Esophagus squamous epithelium (tissue), 5 donors: ENCODE measurements at places on chromosomes 7 and 10.

- no peaks in the 10 kb centered on the region for H3K36me3 ChIP-seq
- H3K27me3 ChIP-seq: no peaks in the 10 kb centered on the region
- H3K27ac ChIP-seq: no peak overlapping the region
- no peak overlapping the region for H3K4me3 ChIP-seq
Measured at GRCh38 chr10:25756784-25757183, 177.2 kb upstream of the MYO3A start.

DNA sequence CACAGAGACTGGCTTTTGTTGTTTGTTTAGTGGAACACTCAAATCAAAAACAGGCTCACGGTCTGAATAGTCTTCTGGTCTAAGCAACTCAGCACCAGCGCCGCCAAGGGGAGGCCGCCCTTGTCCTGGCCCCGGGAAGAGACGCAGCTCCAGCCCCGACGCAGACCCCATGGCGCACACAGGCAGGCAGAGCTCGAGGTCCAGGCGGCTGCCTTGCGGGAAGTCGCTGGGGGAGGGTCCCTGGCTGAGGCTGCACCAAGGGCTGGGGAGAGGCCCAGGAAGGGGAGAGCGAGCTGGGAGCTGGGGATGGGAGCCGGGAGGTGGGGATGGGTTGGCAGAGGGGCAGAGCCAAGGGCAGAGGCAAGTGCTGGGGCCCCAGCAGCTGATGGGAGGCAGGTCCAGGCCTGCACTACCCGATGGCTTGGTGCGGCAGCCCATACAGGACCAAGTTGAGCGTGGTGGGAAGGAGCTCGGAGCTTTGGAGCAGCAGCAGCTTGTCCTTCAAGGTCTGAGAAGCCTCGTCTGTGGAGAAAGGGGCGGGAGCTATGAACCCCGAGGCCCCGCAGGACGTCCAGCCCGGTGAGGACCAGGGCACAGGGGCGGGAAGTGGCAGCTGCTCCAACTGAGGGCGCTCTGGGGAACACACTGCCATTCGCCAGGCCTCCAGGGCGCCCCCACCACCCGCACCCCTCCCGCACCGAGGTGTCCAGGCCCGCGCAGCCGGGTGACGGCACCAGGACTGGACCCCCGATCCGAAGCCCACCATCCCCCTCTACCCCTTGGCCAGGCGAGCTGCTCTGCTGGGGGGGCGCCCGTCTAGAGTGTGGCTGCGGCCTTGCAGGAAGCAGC, 22.7 kb upstream of the NKX6-2 start:
- no peaks in the 10 kb centered on the region for H3K4me1 ChIP-seq
- no peak for DNase-seq
- no peak overlapping the region for H3K27ac ChIP-seq

DNA sequence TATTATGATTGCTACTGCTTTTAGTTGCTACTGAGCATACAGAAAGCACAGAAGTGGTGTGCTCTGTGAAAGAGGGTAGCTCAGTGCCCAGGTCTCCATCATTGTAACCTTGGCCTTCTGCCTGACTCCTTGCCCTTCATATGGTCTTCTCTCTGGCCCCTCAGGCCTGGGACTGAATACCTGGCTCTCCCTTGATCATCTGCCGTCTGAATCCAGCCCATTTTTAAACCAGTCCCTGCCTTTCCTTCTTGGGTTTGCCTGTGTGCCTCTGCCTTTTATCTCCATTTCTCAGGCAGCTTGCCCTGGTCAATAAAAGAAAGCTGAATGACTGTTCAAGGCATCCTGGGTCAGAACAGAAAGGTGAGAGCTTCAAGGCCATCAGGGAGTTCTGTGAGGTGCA, 109.1 kb upstream of the ZNF438 start:
- H3K27me3 ChIP-seq: no peaks in the 10 kb centered on the region
- no peak for DNase-seq
- no peaks in the 10 kb centered on the region for H3K36me3 ChIP-seq
- H3K4me3 ChIP-seq: no peak overlapping the region
- no peak overlapping the region for H3K27ac ChIP-seq
- peaks cover 4% of the 10 kb centered on the region for H3K4me1 ChIP-seq

- no peak overlapping the region for H3K4me3 ChIP-seq
- no peaks in the 10 kb centered on the region for H3K27me3 ChIP-seq
- no peak overlapping the region for H3K27ac ChIP-seq
- H3K4me1 ChIP-seq: no peaks in the 10 kb centered on the region
- no peaks in the 10 kb centered on the region for H3K36me3 ChIP-seq
- no peak for DNase-seq
Measured at GRCh38 chr10:48444861-48445841, 138.7 kb downstream of the MAPK8 start.

DNA sequence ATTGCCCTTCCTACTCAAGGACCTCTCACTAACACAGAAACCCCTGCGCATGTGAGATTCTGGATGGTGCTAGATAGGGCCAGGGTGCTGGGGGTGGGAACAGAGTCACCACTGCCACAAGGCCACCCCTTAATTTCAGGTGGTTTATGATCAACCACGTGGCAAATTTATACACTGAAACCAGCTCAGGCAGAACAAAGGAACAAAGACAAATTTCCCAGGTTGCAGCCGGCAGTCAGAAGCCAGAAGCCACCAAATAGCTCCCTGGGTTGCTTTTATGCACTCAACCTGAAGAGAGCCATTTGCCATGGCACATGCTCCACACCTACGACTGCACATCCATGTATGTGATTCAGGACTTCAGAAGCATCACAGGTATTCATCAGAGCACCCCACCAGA, 2.5 kb downstream of the VOPP1 start:
- H3K36me3 ChIP-seq: no peaks in the 10 kb centered on the region
- peak overlapping the region; percentile 53 for H3K27ac ChIP-seq
- H3K4me3 ChIP-seq: no peak overlapping the region
- no peak for DNase-seq
- H3K4me1 ChIP-seq: peaks cover 15% of the 10 kb centered on the region

DNA sequence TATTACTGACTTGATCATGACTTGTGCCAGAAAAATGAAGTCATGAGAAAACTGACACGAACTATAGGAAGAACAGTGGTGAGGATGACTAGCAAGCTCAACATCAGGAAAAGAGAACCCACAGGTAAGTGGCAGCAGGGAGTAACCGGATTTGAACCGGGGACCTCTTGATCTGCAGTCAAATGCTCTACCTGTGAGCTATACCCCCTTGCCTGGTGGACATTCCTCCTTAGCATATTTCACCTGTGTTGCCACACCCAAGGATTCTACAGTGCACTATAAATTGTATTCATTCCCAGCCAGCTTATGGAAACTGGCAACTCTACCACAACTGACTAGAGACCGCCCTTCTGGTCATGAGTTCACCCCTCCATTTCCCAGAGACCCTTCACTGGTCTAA, 97.5 kb upstream of the ZNF746 start:
- no peak overlapping the region for H3K27ac ChIP-seq
- no peak for DNase-seq
- H3K36me3 ChIP-seq: no peaks in the 10 kb centered on the region
- no peaks in the 10 kb centered on the region for H3K4me1 ChIP-seq

DNA sequence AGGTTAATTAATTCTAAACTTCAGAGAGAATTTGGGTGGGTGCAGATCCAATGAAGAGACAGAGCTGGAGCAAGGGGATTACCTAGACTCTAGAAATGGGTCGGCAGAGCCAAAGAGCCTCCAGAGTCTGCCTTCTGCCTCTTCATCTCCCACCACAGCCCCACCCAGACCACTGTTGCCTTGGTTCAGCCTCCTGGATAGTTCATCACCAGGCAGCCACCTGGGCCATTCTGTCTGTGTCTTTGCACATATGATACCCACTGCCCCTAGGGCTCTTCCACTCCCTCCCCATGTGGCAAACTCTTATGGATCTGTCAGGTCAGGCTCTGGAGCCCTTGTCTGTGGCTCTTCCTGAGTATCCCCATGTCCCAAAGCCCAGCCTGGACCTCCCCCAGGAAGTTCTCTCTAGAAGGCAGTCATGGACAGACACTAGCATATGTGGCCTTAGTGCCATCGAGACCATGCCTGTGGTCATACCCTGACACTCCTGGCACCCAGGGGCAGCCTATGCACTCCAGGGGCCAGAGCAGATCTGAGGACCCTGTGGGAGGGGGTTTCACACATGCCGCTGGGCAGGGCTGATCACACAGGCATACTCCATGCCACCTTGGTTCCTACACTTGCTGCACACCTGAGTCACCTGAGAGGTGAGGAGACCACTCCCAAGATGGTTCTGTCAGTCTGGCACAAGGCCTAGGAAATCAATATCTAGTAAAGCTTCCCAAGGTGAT, 41.6 kb downstream of the FRMPD2 start:
- no peaks in the 10 kb centered on the region for H3K36me3 ChIP-seq
- H3K27ac ChIP-seq: no peak overlapping the region
- H3K4me1 ChIP-seq: no peaks in the 10 kb centered on the region
- no peaks in the 10 kb centered on the region for H3K27me3 ChIP-seq
- DNase-seq: no peak

DNA sequence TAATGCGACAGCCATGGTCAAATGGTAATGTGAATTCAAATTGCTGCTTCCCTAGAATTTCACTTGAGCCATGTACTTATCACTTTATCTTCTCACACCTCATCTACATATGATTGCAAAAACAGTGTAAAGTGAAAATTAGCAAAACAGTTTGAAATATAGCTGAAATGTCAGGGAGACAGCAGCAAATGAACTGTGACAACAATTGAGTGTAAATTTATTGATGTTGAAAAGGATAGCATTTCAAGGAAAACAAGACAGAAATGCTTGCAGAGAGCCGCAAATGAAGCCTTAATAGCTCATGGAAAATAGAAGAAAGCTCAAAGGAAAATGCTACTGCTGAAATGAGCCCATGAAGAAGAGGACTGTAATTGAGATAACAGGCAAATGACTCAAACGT, 516.2 kb upstream of the POT1 start:
- H3K4me3 ChIP-seq: no peak overlapping the region
- no peaks in the 10 kb centered on the region for H3K4me1 ChIP-seq
- no peak for DNase-seq
- no peak overlapping the region for H3K27ac ChIP-seq
- H3K36me3 ChIP-seq: no peaks in the 10 kb centered on the region

- peaks cover 4% of the 10 kb centered on the region for H3K36me3 ChIP-seq
- H3K4me1 ChIP-seq: no peaks in the 10 kb centered on the region
- DNase-seq: no peak
- H3K27me3 ChIP-seq: no peaks in the 10 kb centered on the region
Measured at GRCh38 chr10:127343821-127344220, 147.4 kb upstream of the INSYN2A start.

- no peaks in the 10 kb centered on the region for H3K27me3 ChIP-seq
- no peak overlapping the region for H3K27ac ChIP-seq
- H3K36me3 ChIP-seq: no peaks in the 10 kb centered on the region
- no peak for DNase-seq
- H3K4me1 ChIP-seq: peaks cover 17% of the 10 kb centered on the region
Measured at GRCh38 chr10:69908124-69908523, 106.4 kb downstream of the COL13A1 start.

- no peaks in the 10 kb centered on the region for H3K27me3 ChIP-seq
- no peaks in the 10 kb centered on the region for H3K4me1 ChIP-seq
- no peak overlapping the region for H3K4me3 ChIP-seq
- H3K27ac ChIP-seq: no peak overlapping the region
Measured at GRCh38 chr7:157461573-157462418, 125.0 kb downstream of the DNAJB6 start.

DNA sequence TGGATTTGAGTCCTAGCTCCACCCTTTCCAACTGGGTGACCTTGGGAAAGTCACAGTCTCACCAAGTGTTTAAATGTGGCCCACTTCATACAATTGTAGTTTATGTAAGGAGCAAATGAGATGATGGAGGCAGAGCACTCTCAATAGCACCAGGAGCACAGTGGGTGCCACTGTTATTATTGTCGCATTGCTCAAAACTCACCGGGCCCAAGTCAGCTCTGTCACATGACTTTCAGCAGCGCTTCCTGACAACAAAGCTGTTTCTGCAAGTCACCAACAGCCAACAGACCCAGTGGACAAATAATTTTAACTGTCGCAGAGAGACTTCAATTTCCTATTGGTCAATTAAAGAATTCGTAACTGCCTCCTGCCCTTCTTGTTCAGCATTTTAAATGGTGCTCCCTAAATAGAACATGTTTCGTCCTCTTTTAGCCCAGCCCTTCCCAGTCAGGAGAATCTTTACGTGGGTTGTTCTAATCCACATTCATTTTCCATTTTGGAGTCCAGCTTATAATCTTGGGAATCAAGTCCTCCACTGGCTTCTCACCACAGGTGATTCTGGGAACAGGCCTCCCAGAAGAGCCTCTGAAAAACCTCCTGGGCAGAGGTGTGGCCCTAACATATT, 415.6 kb upstream of the NPVF start:
- H3K4me3 ChIP-seq: no peak overlapping the region
- DNase-seq: no peak
- no peak overlapping the region for H3K27ac ChIP-seq
- no peaks in the 10 kb centered on the region for H3K4me1 ChIP-seq
- H3K27me3 ChIP-seq: no peaks in the 10 kb centered on the region

- H3K4me1 ChIP-seq: peaks cover 28% of the 10 kb centered on the region
- no peak for DNase-seq
- no peak overlapping the region for H3K27ac ChIP-seq
- no peaks in the 10 kb centered on the region for H3K36me3 ChIP-seq
- no peaks in the 10 kb centered on the region for H3K27me3 ChIP-seq
Measured at GRCh38 chr7:143886826-143887477, 15.0 kb downstream of the TCAF1 start.

GRCh38 chr7:131004371-131004770, 270.4 kb upstream of the KLF14 start:
- no peaks in the 10 kb centered on the region for H3K36me3 ChIP-seq
- H3K4me3 ChIP-seq: no peak overlapping the region
- no peak overlapping the region for H3K27ac ChIP-seq

DNA sequence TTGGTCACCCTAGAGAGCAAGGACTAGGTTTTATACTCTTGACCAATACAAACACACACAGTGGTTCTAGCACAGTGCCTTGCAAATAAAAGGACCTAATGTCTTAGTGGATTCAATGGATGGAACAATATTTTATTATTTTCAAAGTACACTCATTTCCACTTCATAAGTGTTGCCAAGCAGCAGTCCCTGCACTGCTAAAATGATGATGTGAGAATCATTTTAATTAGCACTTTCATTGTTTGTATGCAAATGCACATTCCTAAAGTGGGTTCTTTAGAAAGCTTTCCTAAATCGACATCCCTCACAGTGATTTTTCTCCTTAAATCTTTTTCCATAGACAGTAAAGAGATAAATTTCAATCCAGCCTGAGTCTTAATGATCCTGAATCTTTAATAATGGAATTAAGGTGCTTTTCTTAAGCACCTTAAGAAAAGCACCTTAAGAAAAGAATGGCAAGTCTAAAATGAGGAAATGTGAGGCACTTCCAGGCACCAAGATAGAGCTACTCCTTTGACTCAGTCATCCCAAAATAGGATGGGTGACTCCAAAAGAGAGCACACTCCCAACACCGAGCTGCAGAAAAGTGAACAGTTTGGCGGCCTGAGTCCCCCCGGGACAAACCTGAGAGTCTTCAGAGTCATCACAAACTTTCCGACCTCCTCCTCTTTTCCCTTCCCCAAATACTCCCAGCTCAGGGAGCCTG, 84.5 kb downstream of the SORBS1 start:
- peaks cover 89% of the 10 kb centered on the region for H3K4me1 ChIP-seq
- no peaks in the 10 kb centered on the region for H3K36me3 ChIP-seq
- DNase-seq: no peak

- DNase-seq: no peak
- H3K4me3 ChIP-seq: no peak overlapping the region
- H3K4me1 ChIP-seq: no peaks in the 10 kb centered on the region
- no peaks in the 10 kb centered on the region for H3K36me3 ChIP-seq
Measured at GRCh38 chr10:69818676-69819239, 17.1 kb downstream of the COL13A1 start.

- no peak for DNase-seq
- H3K27me3 ChIP-seq: peaks cover 100% of the 10 kb centered on the region
- peaks cover 62% of the 10 kb centered on the region for H3K4me1 ChIP-seq
- no peak within 1 kb of the TSS for H3K27ac ChIP-seq
Measured at GRCh38 chr10:117137911-117138642, at the start of gene VAX1. Gene VAX1, minus strand, starts transcription at chr10:117138270. Its CDS starts 214 bp downstream, at chr10:117138056.
